NCI-H1930 (cell line): ENCODE measurements at places on chromosomes 5 and 9.
A peak's percentile ranks its signal among the peaks of the same experiment; 100 is the strongest.

DNA sequence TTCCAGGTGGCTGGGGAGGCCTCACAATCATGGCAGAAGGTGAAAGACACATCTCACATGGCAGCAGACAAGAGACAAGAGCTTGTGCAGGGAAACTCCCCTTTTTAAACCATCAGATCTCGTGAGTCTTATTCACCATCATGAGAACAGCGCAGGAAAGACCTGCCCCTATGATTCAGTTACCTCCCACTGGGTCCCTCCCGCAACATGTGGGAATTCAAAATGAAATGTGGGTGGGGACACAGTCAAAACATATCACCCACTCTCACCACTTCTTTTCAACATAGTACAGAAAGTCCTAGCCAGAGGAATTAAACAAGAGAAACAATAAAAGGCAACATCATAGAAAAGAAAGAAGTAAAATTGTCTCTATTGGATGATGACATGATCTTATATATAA is 223.4 kb upstream of the SLC24A2 start:
- no peak for DNase-seq

DNA sequence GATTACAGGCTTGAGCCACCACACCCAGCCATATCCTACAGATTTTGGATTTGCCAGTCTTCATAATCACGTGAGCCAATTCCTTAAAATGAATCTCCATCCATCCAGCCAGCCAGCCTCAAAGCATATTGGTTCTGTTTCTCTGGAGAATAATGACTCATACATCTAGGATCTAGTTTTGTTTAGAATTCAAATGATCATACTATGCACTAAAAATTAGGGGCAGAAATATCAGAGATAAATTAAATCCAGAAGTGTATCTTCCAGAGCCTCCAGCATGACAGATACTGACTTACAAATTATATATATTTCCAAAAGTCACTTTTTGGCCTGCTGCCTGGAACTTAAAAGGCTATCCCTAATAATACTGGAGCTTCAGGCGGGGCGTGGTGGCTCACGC is 119.1 kb upstream of the NR5A1 start:
- DNase-seq = no peak

- no peak for DNase-seq
Measured at GRCh38 chr5:7779019-7780005, 71.6 kb downstream of the CFAP90 start.

GRCh38 chr5:102453716-102454115 is 45.1 kb downstream of the SLCO6A1 start:
- DNase-seq = no peak

GRCh38 chr5:93569300-93570160 is 11.5 kb downstream of the NR2F1-AS1 start:
- DNase-seq = no peak

DNA sequence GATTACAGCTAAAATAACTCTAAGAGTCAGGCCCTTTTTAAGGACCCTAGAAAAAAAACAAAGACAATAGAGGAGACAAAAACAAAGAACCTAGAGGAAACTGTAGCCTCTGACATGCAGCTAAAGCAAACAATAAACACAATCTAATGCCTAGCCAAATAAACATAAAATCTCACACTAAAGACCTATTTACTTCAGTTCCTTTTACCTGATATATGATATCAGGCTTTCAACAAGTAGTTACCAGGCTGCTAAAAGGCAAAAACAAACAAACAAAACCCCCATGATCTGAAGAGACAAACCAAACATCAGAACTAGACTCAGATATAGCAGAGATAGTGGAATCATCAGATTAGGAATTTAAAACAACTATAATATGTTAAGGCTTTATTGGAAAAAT is 226.5 kb upstream of the POU5F2 start:
- no peak for DNase-seq

GRCh38 chr5:145283141-145283810 is 551.9 kb downstream of the PRELID2 start:
- DNase-seq = no peak

DNA sequence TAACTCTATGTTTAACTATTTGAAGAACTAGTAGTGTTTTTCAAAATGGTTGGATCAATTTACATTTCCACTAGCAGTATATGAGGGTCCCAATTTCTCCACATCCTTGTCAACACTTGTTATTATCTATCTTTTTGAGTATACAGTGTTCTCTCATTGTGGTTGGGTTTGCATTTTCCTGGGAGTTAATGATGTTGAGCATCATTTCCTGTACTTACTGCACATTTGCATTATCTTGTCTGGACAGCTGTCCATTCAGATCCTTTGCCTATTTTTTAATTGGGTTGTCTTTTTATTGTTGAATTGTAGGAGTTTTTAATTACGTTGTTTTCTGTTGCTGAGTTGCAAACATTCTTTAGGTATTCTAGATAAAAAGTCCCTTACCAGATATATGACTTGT is 103.4 kb upstream of the LRRTM2 start:
- DNase-seq = no peak

GRCh38 chr5:146109379-146109778 is 4.0 kb upstream of the PLAC8L1 start:
- DNase-seq = no peak

DNA sequence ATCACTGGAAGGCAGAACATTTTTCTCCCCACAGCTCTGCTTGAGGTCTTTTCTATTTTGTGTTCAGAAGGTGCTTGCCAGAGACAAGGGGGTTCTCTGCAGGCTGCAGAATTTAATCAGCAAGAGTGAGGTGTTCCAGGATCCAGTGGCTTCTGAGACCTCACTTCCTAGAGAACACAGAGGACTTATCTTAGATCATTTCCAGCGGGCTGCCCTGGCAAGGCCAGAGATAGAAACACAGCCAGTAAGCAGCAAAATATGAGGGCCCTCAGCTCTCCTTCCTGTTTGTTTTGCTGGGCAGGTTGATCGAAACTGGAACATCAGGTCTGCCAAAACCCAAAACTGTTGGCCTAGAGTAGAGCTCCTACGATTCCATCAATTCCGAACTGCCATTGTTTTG is 187.3 kb downstream of the DIRAS2 start:
- DNase-seq = no peak

DNA sequence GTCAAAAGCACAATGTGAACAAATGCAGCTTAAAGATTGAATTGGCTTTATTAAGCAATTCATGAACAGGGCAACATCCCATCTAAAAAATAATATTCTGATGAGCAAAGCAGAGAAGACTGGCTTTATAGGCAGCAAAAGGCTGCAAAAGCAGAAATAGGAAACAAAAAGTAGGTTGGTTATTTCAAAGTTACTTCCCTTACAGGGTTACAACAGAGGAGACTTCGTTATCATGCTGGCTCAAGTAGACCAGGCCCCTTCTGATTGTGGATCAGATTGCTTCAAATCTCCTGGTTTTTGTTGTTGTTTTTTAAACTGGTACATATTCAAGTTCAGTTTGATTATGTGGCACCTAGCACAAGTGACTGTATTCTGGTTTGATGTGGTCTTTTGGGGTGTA is 73.1 kb downstream of the MAN2A1 start:
- DNase-seq = no peak

DNA sequence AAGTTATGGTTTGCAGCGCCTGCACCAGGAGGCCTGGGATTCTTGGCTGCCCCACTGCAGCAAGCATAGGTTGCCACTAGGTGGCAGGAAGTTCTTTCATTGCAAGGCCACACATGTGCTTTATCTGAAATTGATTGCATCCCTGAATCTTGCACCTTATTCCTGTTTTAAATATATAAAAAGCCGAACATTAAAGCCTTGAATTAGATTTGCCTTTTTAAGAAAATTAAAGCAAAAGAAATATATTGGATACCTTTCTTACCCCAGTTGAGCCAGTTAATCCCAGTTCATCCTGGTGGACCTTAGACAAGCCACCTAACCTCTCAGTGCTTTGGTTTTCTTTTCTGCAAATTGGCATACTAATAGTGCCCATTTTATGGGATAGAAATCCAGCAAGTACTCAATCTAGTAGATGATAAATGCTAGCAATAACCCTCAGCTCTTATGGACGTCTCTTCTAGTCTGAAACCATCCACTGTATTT is 6.3 kb upstream of the TRMT10B start:
- DNase-seq = peak; percentile 48

GRCh38 chr5:145497052-145497451 is 338.1 kb downstream of the PRELID2 start:
- DNase-seq = no peak

GRCh38 chr5:155700333-155700732 is 626.6 kb upstream of the SGCD start:
- no peak for DNase-seq

DNA sequence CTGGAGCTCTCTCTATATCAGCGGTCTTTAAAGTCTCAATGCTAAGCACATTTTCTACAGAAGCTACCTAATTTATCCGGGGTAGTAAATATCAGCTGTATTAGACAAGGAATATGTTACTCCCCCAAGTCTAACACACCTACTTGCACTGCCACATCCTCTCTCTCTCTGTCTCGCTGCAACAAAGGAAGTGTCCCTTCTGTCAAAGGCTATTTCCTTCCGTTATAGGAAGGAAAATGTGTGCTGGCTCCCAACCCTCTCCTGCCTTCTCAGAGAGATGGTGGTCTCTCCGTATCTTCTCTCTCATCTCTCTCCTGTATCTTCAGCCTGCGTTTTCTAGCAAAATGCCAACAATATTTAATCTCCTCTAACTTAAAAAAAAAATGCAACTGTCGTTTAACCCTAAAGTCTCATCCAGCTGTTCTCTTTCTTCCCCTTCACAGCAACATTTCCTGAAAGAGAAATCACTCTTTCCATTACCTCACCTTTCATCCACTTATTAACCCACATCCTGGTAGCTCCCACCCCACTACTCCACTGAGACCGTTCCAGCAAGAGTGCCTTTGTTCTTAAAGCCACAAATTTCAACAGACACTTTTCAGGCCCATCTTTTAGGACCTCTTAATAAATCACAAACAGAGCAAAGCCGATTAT is 2.3 kb downstream of the TTF1 start:
- no peak for DNase-seq

GRCh38 chr5:115962565-115963402 is 509 bp downstream of the LVRN start:
- DNase-seq = no peak

DNA sequence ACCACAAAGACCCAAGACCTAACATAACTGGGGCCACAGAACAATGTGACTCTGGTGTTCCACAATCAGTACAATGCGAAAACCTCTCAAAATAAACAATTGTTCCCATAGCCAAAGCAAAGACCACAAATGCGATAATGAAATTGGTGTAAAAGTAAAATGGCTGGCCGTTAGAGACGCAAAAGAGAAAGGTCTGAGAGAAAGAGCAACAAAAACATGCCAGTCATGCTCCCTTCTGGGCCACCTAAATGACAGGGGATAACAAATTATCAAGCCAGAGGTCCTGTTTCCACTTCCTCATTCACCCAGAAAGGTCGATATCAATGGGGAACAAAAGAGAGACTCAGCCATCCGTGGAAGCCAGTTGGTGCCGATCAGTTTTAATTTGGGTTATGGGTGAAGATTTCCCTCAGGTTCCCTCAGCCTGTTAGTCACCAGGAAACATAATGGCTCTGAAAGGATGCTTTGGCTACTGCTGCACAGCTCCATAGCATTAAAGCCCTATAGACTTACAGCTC is 9.2 kb upstream of the CFAP95 start:
- DNase-seq = no peak

GRCh38 chr9:78296201-78296892 is 578 bp upstream of the PSAT1 start:
- peak; percentile 10 for DNase-seq

- no peak for DNase-seq
Measured at GRCh38 chr9:130756037-130756436, 62.5 kb downstream of the EXOSC2 start.

DNA sequence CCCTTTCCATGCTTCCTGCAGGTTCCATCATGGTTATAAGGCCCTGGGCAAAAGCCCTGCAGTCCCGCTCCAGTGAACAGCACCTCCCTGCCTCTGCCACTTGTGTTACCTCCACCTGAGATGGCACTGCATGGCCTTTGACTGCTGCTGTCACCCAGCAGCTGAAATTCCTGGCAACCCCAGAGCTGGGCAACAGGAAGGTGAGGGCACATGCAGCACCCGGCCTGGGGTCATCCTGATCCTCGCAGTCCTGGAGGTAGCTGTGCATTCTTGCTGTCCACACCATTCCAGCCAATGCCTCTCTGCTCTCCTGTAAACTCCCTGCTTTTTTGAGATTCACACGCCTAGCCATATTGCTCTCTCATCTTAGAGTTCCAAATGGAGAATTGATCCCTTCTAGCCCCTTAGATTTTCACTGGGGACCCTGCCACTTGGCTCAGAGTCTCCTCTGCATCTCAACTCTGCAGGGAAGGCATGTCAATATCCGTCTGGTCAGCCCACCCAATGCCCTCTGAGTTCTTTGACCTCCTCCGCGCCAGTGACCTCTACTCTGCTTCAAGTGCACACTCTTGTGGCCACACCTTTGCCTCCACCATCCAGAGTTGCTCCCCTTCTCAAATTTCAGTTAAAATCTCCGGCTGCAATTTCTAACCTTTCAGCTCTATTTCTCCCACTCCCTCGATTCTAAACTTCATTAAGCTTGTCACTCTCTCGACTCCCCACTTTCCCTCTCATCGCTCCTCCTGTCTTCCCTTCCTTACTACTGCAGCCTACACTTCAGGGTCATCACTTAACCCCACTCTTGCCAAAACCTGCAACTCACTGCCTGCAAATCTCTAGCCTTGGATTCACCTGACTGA is 93.4 kb downstream of the ANKH start:
- DNase-seq = no peak

GRCh38 chr5:92962752-92963151 is 618.3 kb downstream of the NR2F1-AS1 start:
- no peak for DNase-seq

DNA sequence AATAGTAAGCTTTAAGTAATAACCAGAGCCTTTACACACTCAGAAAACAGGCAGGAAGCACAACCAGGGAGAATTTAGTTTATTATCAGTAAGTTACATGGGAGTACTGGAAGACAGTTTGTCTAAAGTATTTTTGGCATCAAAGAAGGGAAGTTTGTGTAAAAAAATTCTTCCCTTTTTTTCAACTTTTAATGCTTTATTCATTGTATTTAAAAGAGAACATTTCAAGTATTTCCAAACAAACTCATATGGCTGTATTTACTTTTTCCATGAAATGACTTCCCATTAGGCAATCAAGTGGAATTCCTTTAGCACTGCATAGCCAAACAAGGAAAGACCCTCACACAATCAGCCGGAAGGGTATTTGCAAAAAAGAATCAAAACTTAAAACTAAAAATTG is 26.7 kb downstream of the RNF145 start:
- DNase-seq = no peak

- no peak for DNase-seq
Measured at GRCh38 chr5:131757830-131758519, 38.8 kb downstream of the FNIP1 start.

GRCh38 chr5:180095545-180095944 is 24.0 kb upstream of the RNF130 start:
- DNase-seq = no peak

- DNase-seq = no peak
Measured at GRCh38 chr5:40121236-40121635, 558.5 kb upstream of the PTGER4 start.

GRCh38 chr5:66454186-66455078 is 141.8 kb upstream of the MAST4 start:
- no peak for DNase-seq

DNA sequence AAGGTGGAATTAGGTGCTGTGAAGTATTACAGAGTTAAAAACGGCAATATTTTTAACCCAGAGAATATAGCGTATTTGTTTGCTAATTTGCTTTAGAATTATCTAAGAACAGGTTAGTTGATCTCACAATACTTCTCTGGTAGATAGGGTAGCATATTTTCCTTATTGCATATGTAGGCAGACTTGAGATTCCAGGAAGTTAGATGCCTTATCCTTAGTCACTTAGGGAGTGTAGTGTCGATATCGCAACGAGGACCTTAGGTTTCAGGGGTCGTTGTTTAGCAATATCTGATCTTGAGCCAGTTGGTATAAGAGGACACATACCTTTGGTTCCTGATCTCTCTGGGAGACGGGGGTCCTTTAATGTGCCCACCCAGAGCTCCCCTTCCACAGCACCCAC is 28.5 kb upstream of the IL6ST start:
- no peak for DNase-seq
